ENCODE measurements at places on chromosomes 6 and 20.

GRCh38 chr6:138422861-138423260 is 18.8 kb downstream of the HEBP2 start:
- no peak for DNase-seq

DNA sequence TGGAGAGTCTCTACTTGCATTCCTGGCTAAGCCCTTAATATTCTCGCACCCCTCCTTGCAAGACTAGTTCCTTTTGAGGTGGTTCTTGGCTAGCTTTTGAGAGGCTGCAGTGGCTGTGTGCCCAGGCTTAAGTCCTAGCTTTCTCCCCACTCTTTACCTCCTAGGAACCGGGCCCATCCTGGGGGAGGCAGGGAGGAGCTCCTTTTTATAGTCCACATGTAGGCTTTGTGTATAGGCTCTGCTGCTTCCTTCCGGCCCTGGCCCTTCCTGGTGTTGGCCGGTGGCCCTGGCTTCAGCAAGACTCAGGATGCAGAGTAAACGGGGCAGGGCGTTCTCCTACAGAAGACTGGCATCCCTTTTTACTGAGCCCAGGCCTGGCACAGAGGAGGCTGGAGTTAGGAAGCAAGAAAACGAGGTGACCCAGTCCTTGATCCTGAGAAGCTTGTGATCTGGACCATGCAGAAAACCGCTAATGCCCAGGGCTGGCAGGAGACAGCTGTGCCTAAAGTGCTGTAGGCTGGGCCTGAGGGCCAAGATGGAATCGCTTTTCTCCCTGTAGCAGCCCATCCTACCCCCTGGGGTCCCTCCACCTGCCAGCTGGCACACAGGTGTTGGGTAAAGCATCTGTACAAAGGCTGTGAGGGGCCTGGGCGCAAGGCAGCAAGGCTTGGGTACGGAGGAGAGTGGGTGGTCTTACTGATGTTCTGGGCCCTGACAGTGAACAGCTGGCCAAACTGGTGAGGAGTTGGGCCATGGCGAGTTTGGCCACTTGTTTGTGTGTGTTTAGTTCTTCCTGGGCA is 8.7 kb downstream of the PLCG1 start:
- no peak for DNase-seq

DNA sequence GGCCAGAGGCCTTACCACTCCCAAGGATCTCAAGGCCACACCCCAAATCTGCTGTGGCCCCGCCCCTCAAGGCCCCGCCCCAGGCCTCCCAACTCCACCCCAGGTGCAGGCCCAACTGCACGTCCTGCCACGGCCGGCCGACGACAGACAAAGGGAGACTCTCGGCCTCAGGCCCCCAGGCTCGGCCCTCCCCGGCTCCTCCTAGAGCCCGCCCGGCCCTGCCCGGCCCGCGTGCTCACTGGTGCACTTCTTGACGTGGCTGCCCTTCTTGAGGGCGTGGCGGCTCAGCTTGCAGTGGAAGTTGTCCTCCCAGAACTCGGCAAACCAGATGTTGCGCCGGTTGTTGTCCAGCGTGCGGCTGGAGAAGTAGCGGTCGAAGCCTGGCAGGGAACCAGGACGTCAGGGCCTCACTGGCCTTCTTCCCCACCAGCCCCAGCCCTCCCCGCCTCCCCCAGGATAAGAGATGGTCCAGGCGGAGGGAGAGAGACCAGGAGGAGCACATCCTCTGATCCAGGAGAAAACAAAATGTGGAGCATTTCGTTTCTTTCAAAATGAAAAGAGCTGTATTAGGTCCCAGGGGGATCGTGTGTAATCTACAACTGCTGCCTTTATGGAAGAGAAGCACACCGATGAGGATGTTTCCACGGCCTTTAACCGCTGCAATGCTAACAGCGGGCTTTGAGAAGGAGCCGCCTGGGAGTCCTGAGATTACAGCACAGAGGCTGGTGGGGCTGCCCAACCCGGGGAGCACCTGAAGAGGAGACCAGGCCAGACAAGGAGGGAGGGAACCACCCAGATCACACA is 89.4 kb downstream of the GRM4 start:
- no peak for DNase-seq

GRCh38 chr6:111367393-111368088 is 115.5 kb downstream of the REV3L start:
- DNase-seq, result no peak

DNA sequence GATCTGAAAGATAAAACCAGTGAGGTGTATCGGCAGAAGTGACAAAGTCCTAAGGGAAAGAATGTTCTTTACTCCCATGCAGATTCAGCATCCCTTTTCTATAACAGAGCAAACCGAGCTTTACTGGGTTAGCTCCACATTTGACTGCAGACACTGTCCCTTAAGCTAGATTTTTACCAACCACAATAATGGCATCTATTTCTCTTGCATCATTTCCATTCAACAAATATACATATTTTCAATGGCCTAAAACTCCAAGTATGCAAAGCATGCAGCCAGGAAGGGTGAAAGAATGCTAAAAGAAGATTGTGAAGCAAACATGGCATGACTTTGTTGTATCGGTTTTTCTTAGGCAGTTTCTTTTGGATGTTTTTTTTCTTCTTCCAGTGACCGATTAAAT is 255.4 kb downstream of the OGFRL1 start:
- no peak for DNase-seq

DNA sequence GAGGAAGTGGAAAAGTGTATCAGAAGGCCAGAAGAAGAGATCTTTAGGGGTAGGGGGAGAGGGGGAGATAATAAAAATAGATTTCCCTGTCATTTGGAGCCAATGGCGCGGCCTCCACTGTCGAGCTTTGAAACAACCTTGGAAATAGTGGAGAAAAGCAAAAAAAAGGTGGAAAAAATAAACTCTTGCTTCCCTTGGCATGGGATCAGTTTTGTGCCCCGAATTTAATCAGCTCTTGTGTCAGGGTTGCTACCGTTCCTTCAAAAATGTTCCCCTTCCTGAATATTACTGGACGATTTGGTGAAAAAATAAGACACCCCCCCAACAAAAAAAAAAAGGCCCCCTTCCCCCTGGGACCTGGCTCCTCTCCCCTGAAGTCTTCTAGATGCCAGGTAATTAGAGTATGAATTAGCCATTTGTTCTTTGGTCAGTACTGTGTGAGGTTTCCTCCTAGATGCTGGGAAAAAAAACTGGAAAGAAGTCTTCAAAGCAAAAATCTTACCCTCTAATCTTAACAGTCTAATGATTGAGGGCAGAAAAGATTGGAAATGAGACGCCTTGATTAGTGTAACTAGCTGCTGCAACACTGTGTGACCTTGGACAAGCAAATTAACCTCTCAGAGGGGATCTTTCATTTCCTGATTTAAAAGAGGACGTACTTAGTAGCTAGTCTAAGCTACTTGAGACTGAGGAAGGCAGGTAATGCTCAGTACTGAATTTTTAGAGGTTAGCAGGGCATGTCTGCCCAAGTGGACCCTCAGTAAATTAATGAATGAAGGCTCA is 872 bp upstream of the RBM39 start:
- DNase-seq, result no peak

- DNase-seq, result peak; percentile 60
Observed at GRCh38 chr20:35600993-35601973, 14.3 kb upstream of the SPAG4 start.

DNA sequence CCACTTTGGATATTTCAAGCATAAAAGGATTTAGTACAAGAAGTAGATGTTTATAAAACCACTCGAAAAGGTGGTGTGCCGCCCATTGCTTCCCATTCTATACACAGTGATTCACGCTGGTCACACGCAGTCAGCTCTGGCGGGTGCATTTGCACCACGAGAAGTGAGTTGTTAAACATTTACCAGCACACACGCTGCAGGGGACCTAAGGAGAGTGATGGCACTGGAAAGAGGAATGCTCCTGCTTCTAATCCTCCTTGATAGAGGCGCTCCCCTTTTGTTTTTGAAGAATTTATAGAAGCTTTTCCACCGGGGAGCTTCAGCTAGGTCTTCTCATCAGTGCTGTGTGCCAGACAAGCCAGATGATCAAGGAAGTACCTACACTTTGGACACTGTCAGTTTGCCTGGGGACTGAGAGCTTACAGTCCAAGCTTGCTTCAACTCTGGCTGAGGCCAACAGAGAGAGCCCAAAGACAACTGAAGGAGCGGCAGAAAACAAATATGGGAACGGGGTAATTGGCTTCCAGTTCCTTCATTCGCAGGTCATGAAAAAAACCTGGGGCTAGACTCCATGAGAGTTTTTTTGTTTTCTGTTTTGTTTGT is 31.2 kb downstream of the MUC22 start:
- no peak for DNase-seq

DNA sequence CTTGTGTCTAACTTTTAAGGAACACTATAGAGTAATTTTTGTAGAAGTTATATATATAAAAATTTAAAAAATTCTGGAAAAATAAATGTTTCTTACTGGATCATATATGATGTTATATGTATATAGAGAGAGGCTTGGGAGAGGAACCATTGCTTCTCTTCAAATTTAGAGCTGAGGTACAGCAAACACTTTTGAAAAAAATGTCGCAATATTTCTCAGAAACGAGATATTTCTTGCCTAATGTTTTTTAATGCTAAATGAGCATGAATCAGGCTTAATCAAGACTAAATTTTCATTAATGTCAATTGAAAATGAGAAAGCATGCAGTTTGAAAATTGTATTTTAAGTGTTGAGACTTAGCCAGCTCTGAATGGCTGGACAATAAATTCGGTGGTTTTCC is 2.6 kb downstream of the PKIB start:
- DNase-seq, result no peak

DNA sequence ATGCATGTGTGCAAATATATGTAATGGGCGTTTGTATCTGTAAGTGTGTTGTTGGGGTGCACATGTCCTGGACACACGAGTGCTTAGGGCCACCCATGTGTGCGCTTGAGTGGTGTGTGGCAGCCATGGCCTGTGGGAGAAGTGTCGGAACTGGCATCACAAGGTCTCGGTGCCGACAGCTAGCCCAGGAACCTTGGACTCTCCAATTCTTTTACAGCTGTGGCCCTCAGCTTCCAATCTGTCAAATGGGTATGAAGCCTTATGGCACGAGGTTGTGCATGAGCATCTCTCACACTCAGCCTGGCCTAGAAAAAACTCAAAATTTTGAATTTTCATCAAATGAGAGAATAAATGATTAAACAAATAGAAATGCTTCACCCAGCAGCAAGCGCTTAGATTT is 42.0 kb downstream of the SPDEF start:
- DNase-seq, result no peak

GRCh38 chr20:5265662-5265985 is 51.1 kb downstream of the PROKR2 start:
- DNase-seq, result no peak

Measured in activated CD4-positive, alpha-beta T cell treated with anti-CD3 and anti-CD28 coated beads, Interleukin-2, amount 50 U/mL, for 24 hours (primary cell).